A549 treated with Hydrocortisone at 1 μM for 4 hours (cell line): ENCODE measurements at places on chromosomes 3 and 15. TPM values are rescaled to one million over a fixed set of nuclear protein-coding genes. Genes with fewer than 3 reads are reported as not detected.

Gene GNB4
- total RNA-seq, result 11.0 to 18.4 TPM (median 16.6 TPM) in 5 replicates

Gene BNC1
- total RNA-seq, result 0.69 to 0.95 TPM (median 0.86 TPM) in 5 replicates

Gene TRPM1
- total RNA-seq, result not detected in 5 replicates

Gene GPR62
- not detected in 5 replicates for total RNA-seq

Gene TIPARP
- 69.0 to 106 TPM (median 77.7 TPM) in 5 replicates for total RNA-seq

Gene GOLGA6L9
- total RNA-seq, result 1.5 to 2.6 TPM (median 2.3 TPM) in 5 replicates

Gene AVEN
- total RNA-seq, result 20.2 to 24.1 TPM (median 23.1 TPM) in 5 replicates

Gene TMCO5A
- not detected in 5 replicates for total RNA-seq

Gene WHAMM
- total RNA-seq, result 6.4 to 7.6 TPM (median 7.1 TPM) in 5 replicates

Gene ZMYND10
- total RNA-seq, result 0.79 to 1.7 TPM (median 1.1 TPM) in 5 replicates

Gene PLA2G4E
- 0.03 TPM in 1 of 5 replicates, not detected in the others for total RNA-seq

Gene GP9
- total RNA-seq, result not detected in 5 replicates

Gene RASGRP1
- total RNA-seq, result 0.24 to 0.53 TPM (median 0.37 TPM) in 5 replicates
